Cortex of kidney (tissue), 1 donor: ENCODE measurements at places on chromosomes 12 and 14.

DNA sequence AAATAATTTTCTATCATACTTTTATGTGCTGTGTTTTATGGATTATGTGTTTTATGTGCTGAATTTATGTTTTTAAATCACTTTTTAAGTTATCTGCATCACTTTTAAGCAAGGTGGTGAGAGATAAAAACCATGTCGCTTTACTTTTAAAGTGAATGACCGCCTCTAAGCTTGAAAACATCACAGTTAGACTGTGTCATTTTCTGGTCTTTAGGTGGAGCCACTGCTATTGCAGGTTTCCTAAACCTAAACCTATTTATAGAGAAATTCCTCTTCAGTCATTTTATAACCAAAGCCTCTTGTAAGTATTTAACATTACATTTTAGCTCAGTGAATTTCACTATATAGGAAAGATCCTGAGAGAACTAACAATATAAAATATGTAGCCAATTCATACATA lies 21.0 kb upstream of the MDM2 start:
- DNase-seq, result no peak

DNA sequence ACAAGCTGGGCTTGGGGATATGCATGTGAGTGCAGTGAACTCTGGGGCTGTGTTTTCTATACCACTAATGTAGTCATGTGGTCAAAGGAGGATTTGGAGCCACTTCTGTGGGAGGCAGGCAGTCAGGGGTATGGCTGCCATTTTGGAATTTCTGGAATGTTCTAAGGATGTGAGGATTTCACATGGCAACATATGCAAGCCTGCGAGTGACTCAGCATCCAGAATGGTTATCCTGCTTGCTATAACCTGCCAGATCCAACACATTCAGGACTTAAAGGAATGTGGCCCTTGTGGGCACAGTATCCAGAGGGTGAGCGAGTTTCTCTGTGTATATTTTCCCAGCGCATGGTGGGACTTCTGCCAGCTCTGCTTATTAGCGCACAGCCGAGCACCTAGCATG lies 249.2 kb upstream of the PWP1 start:
- DNase-seq, result no peak

DNA sequence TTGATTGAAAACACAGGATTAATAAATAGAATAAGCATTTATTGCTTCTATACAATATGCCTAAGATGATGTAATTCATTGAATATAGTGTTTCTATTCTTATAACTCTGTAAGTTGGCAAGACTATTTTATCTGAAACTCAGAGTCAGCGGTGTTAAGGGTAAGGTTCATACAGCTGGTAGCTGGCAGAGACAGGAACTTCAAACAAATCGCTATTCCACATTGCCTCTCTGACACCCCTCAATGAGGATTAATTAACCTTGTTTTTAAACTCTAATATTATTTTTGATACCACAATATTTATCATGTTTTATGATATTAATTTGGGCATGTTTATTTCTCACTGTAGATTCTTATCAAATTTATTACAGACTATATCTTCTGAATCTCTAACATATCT lies 323.4 kb downstream of the ACSS3 start:
- no peak for DNase-seq

- DNase-seq, result no peak
Observed at GRCh38 chr12:82097877-82098276, 260.3 kb downstream of the CCDC59 start.

DNA sequence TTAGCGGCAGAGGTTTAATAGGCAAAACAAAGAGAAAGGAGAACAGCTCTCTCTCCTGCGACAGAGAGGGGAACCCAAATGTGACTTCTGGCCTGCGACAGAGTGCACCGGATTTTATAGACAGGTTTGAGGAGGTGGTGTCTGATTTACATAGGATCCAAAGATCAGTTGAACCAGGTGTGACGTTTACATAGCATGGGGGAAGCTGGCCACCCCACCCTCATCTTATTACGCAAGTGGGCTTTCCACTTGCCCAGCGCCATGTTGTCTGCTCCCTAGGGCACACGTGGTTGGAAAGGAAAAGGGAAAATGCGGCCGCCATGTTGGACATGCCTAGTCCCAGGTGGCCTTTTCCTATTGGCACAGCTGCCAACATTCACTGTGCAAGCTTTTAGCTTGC lies 17.4 kb downstream of the BCL2L14 start:
- no peak for DNase-seq

DNA sequence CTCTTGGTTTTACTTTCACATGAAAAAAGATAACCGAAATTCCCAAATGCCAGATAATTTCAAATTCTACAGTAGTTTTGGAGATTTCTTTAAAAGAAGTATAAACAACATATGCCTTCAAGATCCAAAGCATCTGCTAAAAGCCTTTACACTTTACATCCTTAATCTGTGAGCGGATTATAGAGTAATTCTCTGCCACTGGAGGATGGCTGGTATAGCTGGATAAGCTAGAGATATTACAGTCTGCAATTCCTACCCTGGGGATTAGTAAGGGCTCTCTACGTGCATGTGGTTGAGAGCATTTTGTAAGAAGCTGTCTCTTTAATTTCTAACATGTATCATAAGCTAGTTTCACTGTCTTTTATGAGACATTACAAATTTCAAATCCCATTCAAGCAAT lies 240.3 kb upstream of the HMGA2 start:
- no peak for DNase-seq

GRCh38 chr12:9064201-9064814 lies 51.4 kb downstream of the A2M start:
- DNase-seq, result no peak

DNA sequence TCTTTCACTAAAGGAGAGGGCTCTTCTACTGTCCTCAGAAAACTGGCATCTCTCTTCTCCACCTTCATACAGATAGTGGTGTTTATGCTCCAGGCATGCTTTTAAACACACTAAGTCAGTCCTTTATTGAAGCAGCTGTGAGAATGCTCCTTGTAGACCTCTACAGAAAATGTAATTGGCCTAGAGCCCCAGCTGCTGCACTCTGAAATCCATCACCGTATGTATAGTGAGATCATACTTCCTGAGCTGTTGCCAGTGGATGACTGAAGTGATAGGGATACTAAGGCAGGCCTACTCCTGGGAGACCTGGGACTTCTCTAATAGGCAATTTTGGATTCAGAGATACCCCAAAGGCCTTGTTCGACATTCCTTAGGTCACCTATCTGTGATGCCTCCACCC lies 535.4 kb downstream of the RPS29 start:
- no peak for DNase-seq

- no peak for DNase-seq
Observed at GRCh38 chr12:42737398-42737797, 147.9 kb upstream of the PRICKLE1 start.

DNA sequence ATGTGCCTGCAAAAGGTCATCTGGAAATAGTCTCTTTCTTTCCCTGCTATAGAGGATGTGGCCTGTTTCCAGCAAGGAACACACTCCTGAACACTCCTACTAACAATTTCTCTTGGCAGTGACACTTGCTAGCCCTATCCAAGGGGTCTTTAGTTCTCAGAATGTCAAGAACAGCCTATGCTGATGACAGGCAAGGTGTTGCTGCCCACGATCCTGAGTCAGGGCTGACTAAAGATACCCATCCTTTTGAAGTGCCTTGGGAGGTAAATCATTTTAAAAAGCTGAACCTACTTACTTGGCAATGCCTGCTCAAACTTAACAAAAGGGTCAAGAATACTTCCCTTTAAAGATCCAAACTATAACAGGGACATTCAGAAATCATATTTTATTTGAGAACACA lies 1146.4 kb downstream of the VRK1 start:
- DNase-seq, result no peak

DNA sequence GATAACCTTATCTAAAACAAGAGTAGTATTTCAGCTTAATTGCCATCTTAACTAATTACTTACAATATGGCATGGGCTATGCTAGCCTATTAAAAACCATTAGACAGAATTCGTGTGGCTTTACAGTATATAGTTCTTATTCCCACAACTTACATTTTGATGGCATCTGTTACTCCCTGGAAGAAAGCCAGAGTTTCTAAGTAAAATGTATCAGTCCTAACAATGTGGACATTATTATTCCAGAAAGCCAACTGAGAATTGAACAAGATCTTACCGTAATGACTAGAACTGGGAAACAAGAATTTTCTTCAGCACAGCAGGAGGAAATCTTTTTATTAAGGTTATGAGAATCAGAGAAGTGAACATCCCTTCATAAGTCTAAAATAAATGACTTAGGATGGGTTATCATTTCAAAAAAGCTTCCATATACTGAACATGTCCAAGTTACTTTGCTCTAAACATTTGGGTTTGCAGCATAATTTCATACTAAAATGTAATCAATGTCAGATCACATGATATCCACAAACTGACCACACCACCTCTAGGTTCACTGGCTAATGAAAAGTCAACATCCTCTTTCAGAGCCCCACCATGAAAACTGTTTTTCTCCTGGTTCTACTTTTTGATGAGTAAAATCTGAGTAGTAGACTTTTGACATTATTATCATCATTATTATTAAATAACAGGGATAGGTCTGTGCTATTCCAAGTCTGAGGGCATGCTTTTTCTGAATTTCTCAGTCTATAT lies 179.7 kb downstream of the SSPN start:
- DNase-seq, result no peak

DNA sequence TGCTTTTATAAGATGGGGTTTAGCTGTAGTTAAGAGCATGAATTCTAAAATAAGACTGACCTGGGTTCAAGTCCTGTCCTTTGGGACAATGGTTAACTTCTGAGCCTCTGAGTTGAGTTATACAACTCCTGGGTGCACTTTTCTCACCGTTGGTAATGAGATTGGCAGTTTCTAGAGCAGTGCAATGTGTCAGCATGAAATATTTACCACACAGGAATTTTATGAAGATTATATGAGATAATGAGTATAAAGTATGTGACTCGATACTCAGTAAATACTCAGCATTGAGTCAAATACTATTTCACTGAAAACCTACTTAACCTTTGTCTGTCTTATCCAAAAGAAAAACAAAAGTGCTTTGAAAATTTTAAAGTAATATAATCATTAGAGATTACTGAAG lies 214.2 kb downstream of the CPNE8 start:
- no peak for DNase-seq

DNA sequence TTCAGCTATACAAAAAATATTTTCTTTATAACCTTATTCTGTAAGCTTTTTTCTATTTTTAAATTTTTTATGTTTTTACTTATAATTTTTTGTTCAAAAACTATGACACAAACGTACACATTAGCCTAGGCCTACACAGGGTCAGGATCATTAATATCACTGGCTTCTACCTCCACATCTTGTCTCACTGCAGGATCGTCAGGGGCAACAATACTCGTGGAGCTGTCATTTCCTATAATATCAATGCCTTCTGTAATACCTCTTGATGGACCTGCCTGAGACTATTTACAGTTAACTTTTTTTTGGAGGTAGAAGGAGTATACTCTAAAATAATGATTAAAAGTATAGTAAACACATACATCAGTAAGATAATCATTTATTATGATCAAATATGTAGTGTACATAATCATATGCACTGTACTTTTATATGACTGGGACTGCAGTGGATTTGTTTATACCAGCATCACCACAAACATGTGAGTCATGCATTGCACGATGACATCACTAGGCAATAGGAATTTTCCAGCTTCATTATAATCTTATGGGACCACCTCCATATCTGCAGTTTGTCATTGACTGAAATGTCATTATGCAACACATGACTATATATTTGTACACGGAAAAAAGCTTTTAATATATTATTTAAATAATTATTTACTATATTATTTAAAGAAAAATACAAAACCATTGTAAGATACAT lies 18.5 kb upstream of the PMCH start:
- no peak for DNase-seq

GRCh38 chr12:7100239-7100638 lies 8.0 kb upstream of the C1R start:
- DNase-seq, result no peak

- DNase-seq, result no peak
Observed at GRCh38 chr12:100987552-100988521, 193.3 kb downstream of the ANO4 start.

GRCh38 chr14:31677052-31677451 lies 115.8 kb downstream of the NUBPL start:
- DNase-seq, result no peak

- no peak for DNase-seq
Observed at GRCh38 chr12:52063082-52063924, 6.5 kb upstream of the ATG101 start.

- DNase-seq, result no peak
Observed at GRCh38 chr12:32312049-32312670, 87.2 kb upstream of the FGD4 start.

- DNase-seq, result no peak
Observed at GRCh38 chr14:38618514-38618913, 362.6 kb upstream of the CLEC14A start.

DNA sequence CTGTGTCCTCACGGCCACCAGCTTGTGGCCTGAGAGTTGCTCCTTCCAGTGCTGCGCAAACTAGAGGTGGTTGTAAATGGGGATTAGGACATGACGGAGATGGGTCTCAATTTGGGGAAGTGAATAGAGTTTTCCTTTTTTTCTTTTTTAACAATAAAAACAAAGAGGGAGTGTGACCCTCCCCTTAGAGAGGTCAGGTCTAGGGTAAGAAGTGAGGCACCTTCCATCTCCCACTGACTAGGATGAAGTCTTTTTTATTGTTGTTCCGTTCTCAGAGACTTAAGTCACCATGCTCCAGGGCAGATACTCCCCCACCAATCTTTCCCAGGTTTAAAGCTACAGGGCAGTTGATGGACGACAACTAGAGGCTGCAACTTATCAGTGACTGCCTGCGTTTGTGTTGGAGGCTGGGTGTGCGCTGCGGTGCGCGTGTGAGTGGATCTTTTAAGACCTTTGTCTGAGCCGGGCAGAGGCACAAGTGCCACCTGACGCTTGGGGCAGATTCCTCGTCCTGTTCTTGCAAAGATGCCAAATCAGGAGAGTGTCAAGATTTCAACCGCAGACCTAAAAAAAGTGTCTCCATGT lies 2.1 kb upstream of the GSC start:
- DNase-seq, result no peak

GRCh38 chr12:124774054-124774461 lies 89.6 kb downstream of the SCARB1 start:
- no peak for DNase-seq

DNA sequence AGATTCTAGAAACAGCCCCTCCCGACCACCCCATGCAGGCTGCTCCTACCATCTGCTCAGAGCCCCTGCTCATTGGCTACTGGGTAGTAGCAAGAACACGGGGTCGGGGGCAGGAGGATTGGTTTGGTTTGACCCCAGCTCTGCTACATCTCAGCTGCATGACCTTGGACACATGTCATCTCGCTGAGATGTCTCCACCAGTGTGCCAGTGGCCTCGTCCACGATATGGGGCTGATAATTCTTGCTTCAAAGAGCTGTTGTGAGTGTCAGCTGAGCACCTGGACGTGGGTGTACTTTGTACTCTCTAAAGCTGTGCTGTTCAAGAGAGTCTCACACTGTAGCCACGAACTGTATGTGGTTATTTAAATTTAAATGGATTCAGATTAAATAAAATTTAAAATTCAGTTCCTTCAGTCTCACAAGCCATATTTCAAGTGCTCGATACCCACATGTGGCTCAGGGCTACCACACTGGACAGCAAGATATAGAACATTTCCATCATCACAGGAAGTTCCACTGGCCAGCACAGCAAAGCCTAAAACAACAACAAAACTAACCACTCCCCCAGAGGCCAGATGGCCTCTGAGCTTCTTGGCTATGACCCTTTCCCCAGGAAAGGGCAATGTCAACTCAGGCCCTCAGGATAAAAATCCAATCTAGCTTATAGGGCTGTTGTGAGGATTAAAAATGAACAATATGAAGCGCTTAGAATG lies 18.6 kb downstream of the LTBP2 start:
- no peak for DNase-seq
